ENCODE measurements at places on chromosomes 3 and 15. TPM values are rescaled to one million over a fixed set of nuclear protein-coding genes. Genes with fewer than 3 reads are reported as not detected.

The SI gene
- not detected for total RNA-seq

The TGM4 gene
- 0.03 TPM for total RNA-seq

The PTPRG gene
- 2.8 TPM for total RNA-seq

The ARGFX gene
- not detected for total RNA-seq

The SLC24A5 gene
- total RNA-seq: not detected

The THPO gene
- 0.06 TPM for total RNA-seq

The CD276 gene
- total RNA-seq: 86.1 TPM

The SPATA12 gene
- 0.47 TPM for total RNA-seq

The SNX22 gene
- total RNA-seq: 0.90 TPM

The IGSF11 gene
- total RNA-seq: 5.6 TPM

The PARP15 gene
- total RNA-seq: not detected

The ERC2 gene
- total RNA-seq: 0.25 TPM

The MUC4 gene
- total RNA-seq: 0.04 TPM

The GPR62 gene
- total RNA-seq: not detected

The CIB2 gene
- total RNA-seq: 29.6 TPM

The CYP8B1 gene
- not detected for total RNA-seq

The MITF gene
- 8.4 TPM for total RNA-seq

The CD86 gene
- not detected for total RNA-seq

The SAXO2 gene
- 3.2 TPM for total RNA-seq

The DNAJC19 gene
- total RNA-seq: 26.7 TPM

The PRSS50 gene
- not detected for total RNA-seq

The LEKR1 gene
- total RNA-seq: 0.54 TPM

The CD80 gene
- not detected for total RNA-seq

The TXNRD3 gene
- total RNA-seq: 6.5 TPM

The TRIM59 gene
- 9.4 TPM for total RNA-seq

The SLC2A2 gene
- not detected for total RNA-seq

The MKRN3 gene
- total RNA-seq: 2.8 TPM

The PP2D1 gene
- not detected for total RNA-seq

The ITPR1 gene
- 5.2 TPM for total RNA-seq

The ARPP21 gene
- 0.08 TPM for total RNA-seq

The CDHR4 gene
- total RNA-seq: 0.44 TPM

The OR5K2 gene
- total RNA-seq: not detected

The STARD5 gene
- total RNA-seq: 2.0 TPM

The SHC4 gene
- 0.95 TPM for total RNA-seq

The GOLGA8J gene
- total RNA-seq: 0.06 TPM

The PSMD6 gene
- 72.6 TPM for total RNA-seq

The NANOGP8 gene
- not detected for total RNA-seq

The NDN gene
- total RNA-seq: 0.08 TPM

The GRK7 gene
- total RNA-seq: not detected

The SENP8 gene
- 1.8 TPM for total RNA-seq

The NSMCE3 gene
- total RNA-seq: 15.6 TPM

The GRAMD2A gene
- total RNA-seq: not detected

Data from A549 treated with CORT108297 at 1 μM for 4 hours (cell line).